ENCODE measurements at places on chromosomes 2 and 18.
A peak's percentile ranks its signal among the peaks of the same experiment; 100 is the strongest.

DNA sequence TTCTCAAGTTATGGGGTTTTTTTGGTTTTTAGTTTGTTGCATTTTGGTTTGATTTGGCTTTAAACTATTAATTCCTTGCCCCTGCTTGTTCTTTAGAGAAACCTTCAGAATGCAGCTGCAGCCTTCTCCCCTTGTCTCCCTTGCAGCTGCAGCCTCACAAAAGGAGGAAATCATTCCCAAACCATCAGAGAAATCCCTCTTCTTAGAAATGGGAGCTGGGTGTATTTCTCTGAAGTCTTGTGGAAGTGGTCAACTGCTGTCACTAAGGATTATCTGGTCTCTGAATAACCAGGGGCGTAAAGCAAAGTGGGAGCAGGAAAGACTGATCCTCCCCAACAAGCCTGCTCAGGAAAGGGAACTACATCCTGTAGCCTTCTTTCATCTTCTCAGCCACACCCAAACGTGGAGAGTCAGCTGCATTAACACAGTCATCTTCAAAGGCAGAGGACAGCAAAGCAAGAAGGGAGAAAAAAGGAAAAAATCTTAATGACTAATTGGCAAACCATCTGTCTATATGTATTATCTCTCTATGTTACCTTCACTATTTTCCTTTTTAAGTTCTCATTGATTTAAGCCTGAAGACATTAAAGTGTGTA, 1834.1 kb upstream of the PIK3C3 start:
- DNase-seq, result no peak

GRCh38 chr2:105820691-105821090, 76.0 kb downstream of the NCK2 start:
- no peak for DNase-seq

DNA sequence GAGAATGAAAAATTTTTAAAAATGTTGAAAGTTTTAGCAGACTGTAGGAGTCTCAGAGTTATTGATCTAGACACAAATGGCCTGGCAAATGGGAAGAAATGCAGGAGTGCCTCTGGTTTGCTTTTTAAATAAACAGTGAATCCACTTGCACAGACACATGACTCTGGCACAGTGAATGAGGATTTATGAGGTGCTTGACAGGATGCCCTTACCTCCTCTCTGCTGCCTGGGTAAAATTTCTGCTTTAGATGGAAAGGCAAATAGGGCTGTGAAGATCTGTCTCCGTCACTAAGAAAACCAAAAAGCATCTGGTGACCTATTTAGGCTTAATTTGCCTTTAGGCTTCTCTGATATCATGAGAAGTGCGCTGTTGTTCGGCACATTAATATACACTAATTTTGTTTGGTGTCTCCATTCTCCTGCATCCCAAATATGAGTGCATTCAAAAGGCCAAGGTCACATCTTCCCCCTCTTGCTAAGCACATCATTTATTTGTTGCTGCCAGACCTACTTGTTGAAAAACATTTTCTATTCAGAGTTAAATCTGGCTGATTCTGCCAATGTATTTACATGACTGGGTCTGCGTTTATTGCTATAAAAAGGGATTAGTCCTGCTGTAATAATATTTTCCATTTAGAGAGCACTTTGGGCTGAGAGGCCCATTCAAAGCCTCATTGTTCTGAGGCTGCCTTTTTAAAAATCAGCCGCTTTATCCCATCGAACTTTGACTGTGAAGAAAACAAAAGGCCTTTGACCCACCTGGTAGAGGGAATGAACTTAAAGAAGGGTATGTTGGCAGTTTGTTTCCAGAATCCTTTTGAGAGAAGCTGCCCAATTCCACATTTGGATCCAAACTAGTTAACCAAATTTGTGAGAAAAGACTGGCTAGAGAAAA, 94.9 kb downstream of the RNF152 start:
- DNase-seq, result no peak

DNA sequence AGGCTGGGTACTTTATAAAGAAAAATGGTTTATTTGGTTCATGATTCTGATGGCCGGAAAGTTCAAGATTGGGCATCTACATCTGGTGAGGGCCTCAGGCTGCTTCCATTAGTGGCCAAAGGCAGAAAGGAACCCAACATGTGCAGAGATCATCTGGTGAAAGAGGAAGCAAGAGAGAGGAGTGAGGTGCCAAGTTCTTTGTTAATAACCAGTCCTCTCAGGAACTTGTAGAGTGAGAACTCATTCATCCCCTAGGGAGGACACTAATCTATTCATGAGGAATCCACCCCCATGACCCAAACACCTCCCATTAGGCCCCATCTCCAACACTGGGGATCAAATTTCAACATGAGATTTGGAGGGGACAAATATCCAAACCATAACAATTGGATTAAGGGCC, 17.8 kb upstream of the SERPINE2 start:
- DNase-seq, result no peak

DNA sequence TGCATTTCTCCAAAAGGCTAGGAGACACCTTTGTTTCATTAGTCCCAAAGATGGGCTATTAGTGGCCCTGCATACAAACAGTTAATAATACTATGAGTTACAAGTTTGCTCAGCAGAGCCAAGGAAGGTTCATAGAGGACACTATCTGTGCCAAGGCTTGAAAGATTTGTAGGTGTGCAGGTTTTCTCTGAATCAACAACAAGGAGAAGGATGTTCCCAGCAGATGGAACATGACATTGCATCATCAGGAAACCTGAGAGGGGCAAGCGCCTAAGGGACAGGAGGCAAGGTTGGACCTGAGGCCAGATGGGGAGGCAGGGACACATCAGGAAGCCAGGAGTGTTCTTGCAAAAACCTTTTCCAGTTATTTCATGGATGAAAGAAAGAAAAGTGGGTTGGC, 35.4 kb upstream of the STK17B start:
- peak; percentile 14 for DNase-seq

DNA sequence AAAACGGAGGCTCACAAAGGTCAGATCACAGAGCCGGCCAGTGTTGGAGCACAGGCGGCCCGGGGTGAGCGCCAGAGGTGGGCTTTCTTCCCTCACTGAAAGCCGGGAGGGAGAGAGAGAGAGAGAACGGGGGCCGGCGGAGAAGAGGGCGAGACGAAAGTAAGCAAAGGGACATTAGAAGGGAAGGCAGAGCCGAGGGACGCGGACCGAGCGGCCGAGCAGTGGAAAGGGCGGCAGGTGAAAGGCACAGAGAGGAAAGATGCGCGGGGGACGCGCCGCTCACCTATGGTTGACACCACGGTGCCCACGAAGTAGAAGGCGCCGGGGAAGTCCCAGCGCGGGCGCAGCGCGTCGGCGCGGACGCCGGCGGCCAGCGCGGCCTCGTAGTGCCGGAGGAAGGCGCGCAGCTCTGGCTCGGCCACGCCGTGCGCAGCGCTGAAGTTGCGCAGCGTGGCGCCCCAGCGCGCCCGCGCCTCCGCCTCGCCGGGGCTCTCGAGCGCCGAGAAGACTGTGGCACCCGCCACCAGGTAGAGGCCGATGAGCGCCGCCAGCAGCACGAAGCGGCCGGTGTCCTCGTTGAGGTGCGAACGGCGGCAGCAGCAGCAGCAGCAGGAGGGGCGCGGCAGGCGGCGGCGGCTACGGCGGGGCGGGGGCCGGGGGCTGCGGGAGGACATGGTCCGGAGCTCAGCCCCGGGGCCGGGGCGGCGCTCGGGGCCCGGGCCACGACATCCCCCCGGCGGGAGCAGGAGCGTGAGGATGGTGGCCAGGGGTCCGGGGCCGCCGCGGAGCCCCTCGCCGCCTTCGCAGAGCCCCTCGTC, 166.9 kb downstream of the MSH2 start:
- no peak for DNase-seq

DNA sequence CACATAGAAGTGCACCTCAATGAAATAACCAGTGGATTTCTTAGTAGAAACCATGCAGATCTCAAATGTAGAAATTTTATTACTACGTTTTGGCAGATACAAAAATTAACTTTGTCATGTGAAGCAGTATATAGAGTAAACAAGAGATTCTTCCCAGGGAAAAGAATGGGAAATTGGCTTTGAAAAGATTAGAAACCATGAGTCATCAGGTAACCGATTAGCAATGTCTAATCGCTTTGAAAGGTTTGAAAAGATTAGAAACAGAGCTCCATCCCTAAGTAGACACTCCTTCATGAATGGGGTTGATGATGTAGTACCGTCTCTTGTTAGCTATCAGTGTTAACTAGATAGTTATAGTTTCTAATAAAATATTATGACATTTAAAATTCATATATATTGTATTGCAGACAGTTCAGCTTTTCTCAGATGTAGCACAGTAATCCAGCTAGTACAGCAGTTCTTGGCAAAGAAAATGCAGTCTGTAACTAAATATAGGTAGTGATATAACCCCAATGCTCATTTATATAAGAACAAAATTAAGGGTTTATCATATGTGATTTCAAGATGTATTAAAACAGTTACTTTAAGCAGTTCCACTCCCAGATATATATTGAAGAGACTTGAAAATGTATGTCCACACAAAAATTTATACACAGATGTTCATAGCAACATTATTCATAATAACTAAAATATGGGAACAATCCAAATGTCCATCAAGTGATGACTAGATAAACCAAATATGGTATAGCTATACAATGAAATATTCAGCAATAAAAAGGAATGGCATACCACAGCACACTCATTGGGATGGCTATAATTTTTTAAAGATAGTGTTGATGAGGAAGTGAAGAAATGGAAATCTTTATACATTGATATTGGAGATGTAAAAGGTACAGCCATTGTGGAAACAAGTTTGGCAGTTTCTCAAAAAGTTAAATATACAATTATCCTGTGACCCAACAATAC, 113.9 kb downstream of the PTPN4 start:
- DNase-seq, result no peak

DNA sequence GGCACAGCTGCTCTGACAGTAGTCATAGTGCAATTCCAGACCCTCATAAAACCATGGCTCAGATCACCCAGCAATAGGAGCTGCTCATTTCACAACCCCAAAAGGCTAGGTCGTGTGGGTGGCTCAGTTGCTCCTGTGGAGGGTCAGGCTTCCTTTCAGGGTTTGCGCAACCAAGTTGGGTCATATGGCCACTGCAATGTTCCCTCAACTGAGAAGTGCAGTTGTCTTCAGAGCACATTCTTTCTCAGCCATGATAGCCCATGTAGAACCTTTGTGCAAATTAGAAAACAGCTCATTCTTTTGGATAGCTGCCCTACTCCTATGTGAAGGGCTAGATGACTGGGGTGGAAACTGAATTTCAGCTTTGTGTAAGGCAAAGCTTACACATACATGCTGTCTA, 3.2 kb downstream of the SERPINB13 start:
- no peak for DNase-seq

GRCh38 chr18:33761363-33761762, 183.3 kb downstream of the ASXL3 start:
- DNase-seq, result peak; percentile 16

DNA sequence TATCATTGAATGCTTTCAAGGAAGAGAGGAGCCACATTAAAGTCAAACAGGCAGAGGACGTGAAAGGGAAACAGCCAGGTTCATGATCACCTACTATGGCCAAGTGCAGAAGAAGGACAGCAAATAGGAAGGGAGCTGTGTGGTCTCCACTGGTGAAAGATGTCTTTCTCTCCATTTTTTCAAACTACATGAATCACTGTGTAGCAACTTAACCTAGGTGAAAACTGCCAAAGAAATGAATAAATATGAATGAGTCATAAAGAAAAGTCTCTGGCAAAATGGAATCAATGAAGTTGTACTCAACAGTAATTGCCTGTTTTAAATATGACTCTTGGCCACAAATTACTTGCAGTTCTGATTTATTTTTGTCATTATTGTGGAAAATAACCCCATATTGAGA, 452.6 kb upstream of the PKDCC start:
- DNase-seq, result no peak

- DNase-seq, result no peak
Observed at GRCh38 chr2:9310798-9311197, 104.2 kb downstream of the ASAP2 start.

- DNase-seq, result peak; percentile 27
Observed at GRCh38 chr2:209577376-209578357, 153.8 kb downstream of the MAP2 start.

- DNase-seq, result no peak
Observed at GRCh38 chr18:57941841-57942489, 102.1 kb upstream of the NEDD4L start.

- no peak for DNase-seq
Observed at GRCh38 chr2:1550658-1551316, 137.5 kb downstream of the TPO start.

DNA sequence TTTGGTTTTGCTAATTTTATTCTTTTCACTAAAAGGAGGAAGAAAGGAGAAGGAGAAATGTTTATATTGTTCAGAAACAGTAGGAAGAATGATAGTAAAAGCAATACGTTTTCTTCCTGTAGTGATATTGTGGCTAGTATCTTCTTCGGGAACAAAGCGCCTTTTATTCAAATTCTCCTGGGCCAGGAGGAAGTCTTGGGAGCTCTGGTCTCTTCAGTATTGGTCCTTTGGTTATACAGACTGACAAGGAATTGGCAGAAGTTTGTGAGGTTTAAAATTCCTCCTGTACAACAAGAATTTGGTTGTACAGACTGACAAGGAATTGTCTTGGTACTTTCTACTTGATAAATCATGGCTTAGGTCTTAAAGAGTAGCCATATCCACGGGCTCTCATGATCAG, 9.9 kb downstream of the GIGYF2 start:
- DNase-seq, result no peak

- no peak for DNase-seq
Observed at GRCh38 chr18:68035774-68036522, 519.4 kb upstream of the DSEL start.

- DNase-seq, result no peak
Observed at GRCh38 chr2:68936889-68937288, 15.8 kb downstream of the GKN2 start.

DNA sequence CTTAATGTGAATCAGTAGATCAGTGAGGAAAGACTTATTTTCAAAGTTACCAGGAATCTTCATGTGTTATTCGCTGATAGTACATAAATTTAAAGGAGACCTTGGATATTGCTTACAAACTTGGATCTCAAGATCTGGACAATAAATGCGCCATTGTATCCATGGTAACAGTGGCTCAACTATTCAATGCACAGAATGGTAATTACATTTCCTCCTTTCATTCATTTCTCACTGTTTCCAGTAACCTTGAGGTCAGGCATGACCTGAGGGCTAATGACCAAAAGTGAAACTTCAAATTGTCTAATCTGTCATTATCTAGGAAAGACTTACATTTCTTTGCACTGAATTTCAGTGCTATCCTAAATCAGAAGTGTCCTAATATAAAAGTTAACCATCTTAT, 8.1 kb downstream of the LRP2 start:
- no peak for DNase-seq

Measured in NCI-H446 treated with DMSO at 0.1 percent for 48 hours (cell line).